ENCODE measurements at places on chromosomes 5 and 9. TPM values are rescaled to one million over a fixed set of nuclear protein-coding genes. Genes with fewer than 3 reads are reported as not detected.

MLANA gene
- total RNA-seq, result not detected

- DNase-seq, result peak; percentile 91
These were observed 221.8 kb downstream of the MEF2C start for GRCh38 chr5:88660947-88661805.

NFIB gene
- total RNA-seq, result 3.7 TPM

- no peak for DNase-seq
These were observed 116.5 kb upstream of the OTULINL start for GRCh38 chr5:14465116-14465515.

GRXCR2 gene
- total RNA-seq, result not detected

DNA sequence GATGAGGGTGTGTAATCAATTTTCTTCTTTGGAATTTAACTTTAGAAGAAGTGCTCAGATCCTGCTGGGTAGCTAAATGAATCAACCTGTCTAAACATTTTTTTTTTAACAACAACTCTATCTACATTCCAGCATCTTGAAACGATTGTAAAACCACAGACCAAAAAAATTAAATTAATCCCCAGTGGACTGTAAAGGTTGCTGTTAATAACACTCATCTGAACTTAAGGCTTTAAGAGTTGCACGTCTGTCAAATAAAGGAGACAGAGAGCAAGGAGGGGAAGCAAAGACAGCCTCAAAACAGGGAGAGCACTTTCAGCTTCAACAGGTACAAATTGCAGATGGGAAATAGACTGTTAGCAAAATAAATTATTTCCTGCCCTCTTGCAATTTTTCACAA is 548.5 kb downstream of the DTWD2 start:
- no peak for DNase-seq

Data from neural crest cell (in vitro differentiated cells).